ENCODE measurements at places on chromosomes 7 and 10.

GRCh38 chr10:113236998-113237397, 287.0 kb downstream of the TCF7L2 start:
- DNase-seq = no peak

DNA sequence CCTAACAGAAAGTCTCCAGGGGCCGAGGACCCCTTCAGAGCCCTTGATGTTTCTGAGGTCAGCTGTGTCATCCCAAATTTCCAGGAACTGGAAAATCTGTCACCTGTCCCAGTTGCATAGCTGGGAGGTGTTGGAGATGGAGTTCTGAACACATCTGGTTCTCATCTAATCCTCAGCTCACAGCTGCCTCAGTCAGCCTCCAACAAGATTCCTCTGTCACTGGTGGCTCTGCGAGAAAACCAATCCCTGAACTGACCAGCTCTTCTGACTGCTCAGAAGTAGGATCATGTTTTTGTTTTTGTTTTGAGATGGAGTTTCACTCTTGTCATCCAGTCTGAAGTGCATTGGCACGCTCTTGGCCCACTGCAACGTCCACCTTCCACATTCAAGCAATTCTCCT, 37.6 kb upstream of the MYL10 start:
- no peak for DNase-seq

DNA sequence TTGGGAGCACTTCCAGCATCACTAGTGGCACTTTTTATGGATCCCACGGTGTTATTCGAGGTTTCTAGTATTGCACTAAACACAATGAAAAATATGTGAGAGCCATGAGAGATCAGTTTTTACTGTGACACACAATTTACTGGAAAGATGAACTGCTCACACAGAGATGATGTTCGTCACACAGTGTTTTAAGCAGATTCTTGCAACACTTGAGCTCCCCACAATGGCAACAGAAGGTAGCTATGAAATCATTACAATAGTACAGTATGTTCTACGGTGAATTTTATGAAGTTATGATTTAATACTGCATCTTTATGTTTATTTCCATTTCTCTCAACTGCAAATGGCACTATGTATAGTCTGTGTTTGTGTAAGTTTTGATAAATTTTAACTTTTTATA, 27.4 kb upstream of the ENTPD1 start:
- no peak for DNase-seq

DNA sequence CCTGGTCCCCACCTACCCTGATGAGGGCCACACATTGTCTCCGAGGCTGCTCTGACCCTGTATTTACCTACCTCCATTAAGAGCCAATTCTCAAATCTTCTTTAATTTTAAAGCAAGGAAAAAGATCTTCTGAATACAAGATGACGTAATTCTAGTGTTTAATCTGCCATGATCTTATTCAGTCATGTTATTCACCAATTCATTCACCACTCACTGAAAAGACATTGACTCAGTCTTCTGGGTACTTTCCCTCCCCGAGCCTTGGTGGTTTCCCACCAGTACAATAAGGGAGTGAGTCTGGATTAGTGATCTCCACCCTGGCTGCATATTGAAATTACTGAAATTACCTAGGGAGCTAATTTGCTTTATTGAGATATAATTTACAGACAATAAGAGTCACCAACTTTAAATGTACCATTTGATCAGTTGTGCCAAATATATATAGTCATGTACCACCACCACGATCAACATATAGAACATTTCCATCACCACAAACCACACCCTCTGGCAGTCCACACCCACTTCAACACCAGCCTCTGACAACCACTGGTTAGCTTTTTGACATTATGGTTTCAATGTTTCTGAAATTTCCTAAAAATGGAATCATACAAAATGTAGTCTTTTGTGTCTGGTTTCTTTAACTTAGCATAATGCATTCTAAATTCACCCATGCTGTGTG, 117.5 kb upstream of the UNC5B start:
- peak; percentile 21 for DNase-seq

- DNase-seq = no peak
Measured at GRCh38 chr7:55133630-55134358, 115.0 kb downstream of the EGFR start.
